ENCODE measurements at places on chromosomes 5 and 9.

- no peak for DNase-seq
These were observed 843.7 kb upstream of the WWC1 start for GRCh38 chr5:167447466-167448375.

DNA sequence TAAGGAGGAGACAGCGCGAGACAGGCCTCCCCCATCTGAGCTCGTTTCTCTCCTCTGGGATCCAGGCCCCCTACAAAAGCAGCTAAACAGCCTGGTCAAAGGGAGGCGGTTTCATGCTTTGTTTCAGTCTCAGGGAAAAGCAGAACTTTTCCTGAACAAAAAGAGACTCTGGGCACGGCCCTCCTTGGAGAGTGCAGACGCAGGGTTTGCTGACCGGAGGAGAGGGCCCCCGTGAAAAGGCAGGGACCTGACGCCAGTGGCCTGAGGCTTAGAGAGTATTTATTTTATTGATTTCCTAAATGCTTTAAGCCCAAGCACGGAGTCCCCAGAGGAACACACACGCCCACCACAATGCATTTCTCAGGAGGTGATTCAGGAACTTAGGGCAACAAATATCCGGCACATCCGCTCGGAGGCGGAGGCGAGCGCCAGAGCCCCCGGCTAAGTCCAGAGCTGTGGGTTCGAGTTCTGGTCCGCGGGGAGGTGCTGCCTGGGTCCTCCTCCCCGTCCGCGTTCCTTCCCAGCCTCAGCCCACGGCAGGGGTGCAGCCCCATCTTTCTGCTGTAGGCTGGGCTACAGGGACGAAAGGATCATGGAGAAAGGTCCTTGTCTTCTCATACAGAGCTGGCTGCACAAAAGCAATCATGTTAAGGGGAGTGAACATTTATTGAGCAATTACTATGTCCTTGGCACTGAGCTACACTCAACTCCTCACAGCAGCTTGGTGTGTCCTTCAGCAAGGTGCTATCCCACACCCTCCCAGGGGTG lies 40.0 kb downstream of the PTGES start:
- no peak for DNase-seq

GRCh38 chr9:37710046-37710445 lies 43.6 kb upstream of the TRMT10B start:
- no peak for DNase-seq

DNA sequence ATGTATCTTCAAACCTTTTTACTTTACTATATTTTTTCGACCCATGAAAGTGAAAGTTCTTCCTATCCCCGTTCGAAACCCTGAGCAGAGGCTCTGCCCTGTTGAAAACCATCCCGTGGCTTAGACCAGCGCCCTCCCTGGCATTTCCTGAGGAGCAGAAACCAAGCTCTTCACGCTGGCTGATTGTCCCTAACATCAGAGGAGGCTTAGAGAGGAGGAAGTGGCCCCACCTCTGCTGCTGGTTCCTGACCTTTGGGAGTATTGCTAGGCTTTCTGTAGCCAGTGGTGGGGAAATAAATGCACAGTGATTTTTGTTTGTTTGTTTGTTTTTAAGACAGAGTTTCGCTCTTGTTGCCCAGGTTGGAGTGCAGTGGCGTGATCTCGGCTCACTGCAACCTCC lies 4.2 kb upstream of the PTGES start:
- DNase-seq = peak; percentile 61

- peak; percentile 98 for DNase-seq
These were observed 8.2 kb downstream of the PHF19 start for GRCh38 chr9:120868676-120869359.

Data from right cardiac atrium (tissue), 5 donors.